ENCODE measurements at places on chromosomes 6 and 20.

- DNase-seq, result no peak
Observed at GRCh38 chr6:147486683-147487082, 21.8 kb upstream of the SAMD5 start.

DNA sequence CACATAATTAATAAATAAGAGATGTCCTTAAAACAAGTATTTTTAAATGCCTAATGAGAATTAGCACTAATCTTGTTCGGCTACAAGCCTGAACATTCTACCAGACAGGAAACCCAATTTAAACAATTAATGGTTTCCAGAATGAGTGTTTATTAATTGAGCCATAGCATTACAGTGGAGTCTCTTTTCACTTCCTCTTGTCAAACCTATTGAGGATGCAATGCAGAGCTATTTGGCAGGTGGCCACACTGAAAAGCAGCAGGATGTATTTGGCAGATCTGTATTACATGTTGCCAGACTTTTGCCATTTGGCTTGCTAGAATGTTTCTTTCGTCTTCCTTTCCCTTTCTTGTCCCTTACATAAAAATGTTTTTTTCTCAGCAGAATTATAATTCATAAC lies 475.2 kb upstream of the MARCKS start:
- no peak for DNase-seq

- DNase-seq, result no peak
Observed at GRCh38 chr6:138296381-138296780, 78.1 kb upstream of the PBOV1 start.

DNA sequence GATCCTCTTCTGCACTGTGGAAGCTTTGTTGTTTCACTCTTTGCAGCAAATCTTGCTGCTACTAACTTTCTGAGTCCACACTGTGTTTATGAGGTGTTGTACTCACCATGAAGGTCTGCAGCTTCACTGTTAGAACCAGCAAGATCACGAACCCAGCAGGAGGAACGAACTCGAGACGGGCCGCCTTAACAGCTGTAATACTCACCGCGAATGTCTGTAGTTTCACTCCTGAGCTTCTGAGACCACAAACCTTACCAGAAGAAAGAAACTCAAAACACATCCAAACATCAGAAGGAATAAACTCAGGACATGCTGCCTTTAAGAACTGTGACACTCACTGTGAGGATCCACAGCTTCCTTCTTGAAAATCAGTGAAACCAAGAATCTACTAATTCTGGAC lies 48.1 kb upstream of the MBOAT1 start:
- no peak for DNase-seq

DNA sequence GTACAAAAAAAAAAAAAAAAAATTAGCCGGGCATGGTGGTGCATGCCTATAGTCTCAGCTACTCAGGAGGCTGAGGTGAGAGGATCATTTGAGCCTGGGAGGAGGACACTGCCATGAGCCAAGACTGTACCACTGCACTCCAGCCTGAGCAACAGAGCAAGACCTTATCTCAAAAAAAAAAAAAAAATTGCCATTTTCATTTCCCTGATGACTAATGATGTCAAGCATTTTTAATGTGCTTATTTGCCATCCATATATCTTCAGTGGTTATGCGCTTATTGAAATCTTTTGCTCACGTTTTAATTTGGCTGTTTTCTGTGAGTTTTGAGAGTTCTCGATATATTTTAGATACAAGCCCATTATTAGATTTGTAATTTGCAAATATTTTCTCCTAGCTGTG lies 46.7 kb downstream of the PFDN4 start:
- DNase-seq, result no peak

- no peak for DNase-seq
Observed at GRCh38 chr6:64270083-64270482, 634.5 kb downstream of the PHF3 start.

DNA sequence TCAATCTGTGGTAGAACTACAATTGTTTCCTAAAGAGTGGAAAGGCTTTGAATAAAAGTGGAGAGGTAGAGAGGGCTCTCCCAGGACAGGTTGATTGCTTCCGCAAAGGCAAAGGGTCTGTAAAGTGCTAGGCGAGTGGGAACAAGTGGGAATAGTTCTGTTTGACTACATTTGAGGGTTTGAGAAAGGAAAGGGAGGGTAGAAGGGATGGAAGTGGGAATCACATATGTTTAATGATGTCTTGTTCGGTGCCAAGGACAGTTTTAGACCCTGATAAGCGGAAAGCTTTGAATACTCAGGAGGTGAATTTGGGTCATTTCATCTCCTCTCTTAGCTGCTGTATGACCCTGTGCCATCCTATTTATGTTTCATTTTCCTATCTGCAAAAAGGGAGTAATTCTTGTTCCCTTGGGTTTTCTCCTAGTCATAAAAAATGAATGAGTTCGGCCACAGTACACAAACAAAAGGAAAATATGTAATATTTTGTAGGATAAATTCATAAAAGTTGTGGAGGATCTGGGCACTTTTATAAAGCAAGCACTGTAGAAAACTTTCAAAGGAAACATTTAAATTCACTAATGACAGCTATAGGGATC lies 1.7 kb upstream of the PIM1 start:
- no peak for DNase-seq

- DNase-seq, result peak; percentile 87
Observed at GRCh38 chr20:2101057-2101864, at the start of gene STK35. STK35 (plus strand) TSS chr20:2101827; CDS start chr20:2101882, 55 bp downstream.

DNA sequence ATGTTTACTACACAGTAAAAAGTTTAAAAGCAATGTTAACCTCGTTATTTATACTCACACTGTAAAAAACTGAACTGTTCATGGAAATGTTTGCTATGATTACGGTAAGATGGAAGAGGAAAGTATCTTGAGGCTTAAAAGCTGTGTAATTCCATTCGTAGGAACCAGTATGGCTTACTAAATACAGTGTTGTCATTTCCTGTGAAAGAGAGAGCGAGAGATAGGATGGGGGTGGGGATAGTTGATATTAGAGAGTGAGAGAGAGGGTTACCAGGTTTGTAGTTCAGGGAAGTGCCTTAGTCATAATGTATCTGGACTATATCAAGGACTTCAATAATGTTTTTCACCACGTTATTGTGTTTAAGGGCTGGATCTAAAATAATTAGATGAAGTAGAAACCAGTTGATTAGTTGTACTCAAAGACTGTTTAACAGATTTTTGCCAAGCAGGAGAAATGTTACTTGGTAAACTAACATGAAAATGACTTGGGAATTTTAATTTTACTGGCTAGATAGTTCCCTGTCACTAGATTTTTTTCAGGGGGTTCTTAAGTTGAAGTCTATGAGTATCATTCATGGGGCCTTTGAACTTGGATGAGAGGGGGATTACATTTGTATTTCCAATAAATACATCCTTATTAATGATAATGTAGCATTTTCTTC lies 30.4 kb downstream of the AFDN start:
- DNase-seq, result no peak

DNA sequence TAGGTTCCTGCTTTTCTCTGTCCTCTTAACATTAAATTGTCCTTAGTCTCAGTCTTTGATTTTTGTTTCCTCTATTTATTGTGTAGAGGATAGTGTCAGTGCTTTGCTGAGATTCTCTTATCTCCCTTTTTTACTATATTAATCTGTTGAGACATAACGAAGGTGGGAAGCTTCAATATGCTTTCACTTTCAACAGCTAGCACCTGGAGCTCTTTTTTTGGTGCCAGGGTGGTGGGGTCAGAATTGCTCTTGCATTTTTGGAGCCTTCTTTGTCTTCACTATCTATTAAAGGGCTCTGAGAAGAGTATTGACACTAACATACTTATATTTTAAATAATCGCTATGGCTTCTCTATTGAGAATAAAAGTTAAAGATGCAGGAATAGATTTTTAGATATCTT lies 97.1 kb upstream of the EPHA7 start:
- no peak for DNase-seq

- no peak for DNase-seq
Observed at GRCh38 chr20:63258781-63259180, 4.5 kb upstream of the NKAIN4 start.

- DNase-seq, result no peak
Observed at GRCh38 chr6:108159981-108160380, 5.8 kb upstream of the NR2E1 start.

DNA sequence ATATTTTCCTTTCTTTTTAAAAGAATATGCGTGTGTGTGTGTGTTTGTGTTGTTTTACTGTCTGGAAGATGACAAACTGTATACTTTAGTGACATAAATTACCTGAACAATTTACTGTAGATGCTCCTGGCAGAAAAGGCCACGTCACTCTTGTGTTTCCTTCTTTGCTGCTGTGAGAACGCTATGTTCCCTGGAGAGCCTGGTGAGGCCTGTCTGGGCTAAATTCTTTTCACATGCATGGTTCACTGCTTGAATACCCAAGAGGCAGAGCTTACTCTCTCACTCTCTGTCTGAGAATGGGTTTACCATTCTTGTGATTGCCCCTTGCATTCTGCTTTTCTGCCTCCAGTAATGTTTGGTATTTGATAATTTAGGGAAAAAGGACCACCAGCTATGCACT lies 64.3 kb downstream of the EDN1 start:
- no peak for DNase-seq

DNA sequence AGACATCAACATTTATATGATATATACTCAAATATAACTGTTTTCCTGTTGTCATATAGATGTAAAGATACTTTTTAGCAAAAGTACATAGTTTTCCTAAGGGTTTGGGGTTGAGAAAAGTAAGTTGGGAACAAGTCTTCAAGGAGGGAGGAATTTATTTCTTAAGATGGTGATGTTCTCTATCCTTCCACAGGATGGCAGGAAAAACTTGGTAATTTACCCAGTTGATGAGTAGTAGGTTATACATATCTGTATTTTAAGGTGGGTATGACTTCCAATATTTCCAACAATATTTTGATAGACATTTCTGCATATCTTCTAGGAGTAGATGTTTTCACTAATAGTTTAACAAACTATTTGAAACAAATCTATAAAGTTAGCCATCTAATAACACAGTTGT lies 254.4 kb downstream of the RIMS1 start:
- DNase-seq, result no peak

GRCh38 chr6:147418523-147418922 lies 90.0 kb upstream of the SAMD5 start:
- no peak for DNase-seq

DNA sequence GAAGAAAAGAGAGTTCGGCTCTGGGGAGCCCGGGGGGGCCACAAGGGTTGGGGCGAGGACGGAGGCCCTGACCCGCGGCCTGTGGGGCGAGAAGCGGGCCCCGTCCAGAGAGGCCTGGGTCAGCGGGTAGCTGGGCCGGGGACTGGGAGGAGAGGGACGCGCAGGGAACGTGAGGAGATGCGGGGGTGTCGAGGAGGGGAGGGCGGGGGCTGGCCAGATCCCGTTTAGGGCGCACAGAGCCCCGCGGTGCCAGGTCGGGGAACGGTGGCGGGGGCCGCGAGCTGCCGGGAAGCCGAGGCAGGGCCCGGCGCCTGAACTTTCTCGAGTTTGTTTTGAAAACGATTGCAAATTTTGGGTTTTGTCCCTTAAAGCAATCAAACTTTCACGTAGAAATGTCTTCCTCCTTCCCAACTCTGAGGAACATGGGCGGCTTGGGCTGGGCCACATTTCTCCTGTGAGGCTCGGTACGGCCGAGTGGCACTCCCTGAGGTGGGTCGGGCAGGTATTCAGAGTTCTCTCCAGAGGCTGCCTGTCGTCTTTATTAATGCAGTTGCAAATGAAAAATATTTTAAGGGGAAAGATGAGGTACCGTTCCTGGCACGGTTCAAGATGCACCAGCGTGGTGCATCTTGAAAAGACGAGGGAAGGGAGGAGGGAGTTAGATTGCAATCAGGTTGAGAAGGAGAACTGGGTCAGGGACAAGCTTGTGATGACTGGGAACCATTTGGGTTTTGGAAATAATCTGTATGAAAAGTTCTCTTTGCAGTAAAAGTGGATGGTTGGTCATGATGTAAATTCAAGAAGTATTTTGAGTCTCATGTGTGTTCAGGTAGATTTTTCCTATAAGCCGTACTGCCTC lies 972 bp downstream of the RNF8 start:
- DNase-seq, result peak; percentile 42

GRCh38 chr6:166467436-166468000 lies 84.8 kb upstream of the MPC1 start:
- DNase-seq, result no peak

GRCh38 chr20:6051505-6051904 lies 2.4 kb downstream of the LRRN4 start:
- DNase-seq, result no peak

DNA sequence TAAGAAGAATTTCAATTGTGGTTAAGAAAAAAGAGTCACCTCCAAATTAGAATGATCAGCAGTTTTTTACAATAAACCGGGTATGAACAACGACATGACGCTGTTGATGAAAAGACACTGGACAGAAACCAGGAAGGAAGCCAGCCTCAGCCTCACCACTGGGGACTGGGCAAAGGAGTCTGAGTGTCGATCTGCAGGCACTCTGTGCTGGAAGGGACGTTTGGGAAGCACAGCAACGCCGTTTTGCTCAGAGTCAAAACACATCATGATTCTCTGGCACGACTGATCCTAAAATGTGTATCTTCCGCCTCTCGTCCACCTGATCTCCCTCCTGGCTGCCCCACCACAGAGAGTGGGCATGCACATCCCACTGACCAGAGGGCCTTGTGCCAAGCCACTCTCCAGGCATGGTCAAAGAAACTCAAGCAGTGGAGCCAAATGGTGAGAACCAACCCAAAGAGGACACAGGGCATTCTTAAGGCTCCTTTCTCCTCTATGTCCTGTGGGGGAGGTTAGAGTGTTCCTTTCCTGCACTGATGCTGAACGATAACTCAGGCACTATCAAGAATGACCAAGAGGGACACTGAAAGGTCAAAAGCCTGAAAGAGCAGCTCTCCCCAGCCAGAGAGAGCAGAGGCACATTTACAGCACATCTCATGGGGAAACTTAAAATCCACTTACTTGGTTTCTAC lies 68.8 kb downstream of the AGPAT4 start:
- DNase-seq, result no peak

DNA sequence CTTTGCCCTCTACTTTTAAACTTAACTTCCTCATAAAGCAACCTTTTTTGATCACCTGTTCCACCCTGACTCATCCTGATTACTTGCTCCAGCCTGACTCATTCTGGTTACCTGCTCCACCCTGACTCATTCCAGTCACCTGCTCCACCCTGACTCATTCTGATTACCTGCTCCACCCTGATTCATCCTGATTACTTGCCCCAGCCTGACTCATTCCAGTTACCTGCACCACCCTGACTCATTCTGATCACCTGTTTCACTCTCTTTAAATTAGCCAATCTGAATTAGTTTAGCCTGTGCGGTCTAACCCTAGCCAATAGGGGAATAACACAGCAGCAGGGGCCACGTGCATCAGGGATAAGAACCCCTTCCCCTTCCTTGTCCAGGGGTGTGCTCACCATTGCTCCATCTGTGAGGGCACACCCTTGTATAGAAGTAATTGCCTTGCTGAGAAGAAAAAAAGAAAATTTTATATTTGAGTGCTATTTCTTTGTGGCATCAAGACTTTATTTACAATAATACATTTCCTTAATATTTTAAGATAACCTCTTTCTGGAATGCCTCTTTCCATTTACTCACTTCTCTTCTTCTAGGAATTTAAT lies 17.9 kb downstream of the HLA-G start:
- peak; percentile 65 for DNase-seq

- DNase-seq, result peak; percentile 22
Observed at GRCh38 chr20:1388741-1389483, 3.9 kb downstream of the FKBP1A start.

- no peak for DNase-seq
Observed at GRCh38 chr6:39901670-39902069, 32.6 kb downstream of the MOCS1 start.

GRCh38 chr6:125598422-125598821 lies 151.0 kb upstream of the HEY2 start:
- no peak for DNase-seq
